Upper lobe of left lung (tissue), 6 donors: ENCODE measurements at places on chromosomes 16 and 17. TPM values are rescaled to one million over a fixed set of nuclear protein-coding genes. Genes with fewer than 3 reads are reported as not detected.

DNA sequence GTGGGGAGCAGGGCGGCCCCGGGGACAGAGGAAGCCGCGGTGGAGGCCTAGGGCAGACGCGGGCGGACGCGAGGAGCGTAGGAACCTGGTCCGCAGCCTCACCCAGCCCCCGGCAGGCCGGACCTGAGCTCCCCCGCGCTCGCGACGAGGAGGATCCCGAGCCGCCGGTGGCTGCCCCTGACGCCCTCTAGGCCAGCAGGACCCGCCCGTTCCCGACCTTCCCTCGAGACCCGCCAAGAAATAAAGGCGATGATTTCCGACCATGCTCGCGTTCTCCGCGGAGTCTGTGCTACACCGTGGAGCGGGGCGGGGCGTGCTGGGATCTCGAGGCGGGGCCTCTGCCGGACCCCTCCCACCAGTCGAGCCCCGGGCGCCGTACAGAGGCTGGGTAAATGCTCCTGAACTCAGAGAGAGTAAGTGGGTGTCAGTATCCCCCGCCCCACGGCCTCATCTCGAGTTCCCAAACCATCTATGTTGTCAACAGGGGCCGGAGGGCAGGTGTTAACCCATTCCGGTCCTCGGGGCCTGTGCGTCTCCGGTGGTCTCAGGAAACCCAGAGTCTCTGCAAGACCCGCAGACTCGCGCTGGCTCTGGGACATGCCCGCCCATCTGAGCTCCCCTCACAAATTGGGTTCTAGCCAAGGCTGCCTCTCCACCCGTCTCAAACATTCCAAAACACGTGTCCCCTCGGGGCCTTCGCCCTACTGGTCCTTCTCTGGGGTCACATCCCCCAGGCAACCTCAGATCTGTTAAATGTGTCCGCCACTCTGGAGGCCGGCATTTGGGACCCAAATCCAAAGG is 13.7 kb downstream of the SYCE1L start:
- DNase-seq: peak; percentile 69

GRCh38 chr16:11670171-11671131 is 2.2 kb downstream of the SNN start:
- no peak for DNase-seq

DNA sequence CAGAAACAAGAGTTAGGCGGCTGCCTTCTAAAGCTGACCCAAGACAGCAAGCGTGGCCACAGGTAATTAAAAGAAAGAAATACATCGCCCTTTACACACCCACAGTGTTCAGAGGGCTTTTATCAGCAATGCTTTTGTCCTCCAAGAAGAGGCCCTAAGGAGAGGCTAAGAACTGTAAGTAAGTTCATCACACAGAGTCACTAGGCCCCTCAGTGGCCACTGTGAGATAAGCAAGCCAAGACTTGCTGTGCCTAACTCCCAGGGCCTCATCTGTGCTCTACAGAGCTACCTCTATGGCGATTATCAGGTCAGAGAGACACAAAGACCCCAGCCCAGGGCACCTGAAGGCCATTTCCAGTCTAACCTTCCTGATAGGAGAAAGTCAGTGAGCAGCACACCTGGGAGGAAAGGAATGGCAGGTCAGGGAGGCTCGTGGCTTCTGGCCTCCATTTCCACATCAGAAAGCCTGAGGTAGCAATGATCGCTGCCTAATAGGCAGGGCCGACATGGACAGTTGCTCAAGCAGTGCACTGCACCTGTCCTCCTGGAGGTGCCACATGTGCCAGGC is 545.2 kb upstream of the CDH11 start:
- no peak for DNase-seq

GRCh38 chr17:8053600-8053999 is 14.7 kb downstream of the ALOX15B start:
- no peak for DNase-seq

DNA sequence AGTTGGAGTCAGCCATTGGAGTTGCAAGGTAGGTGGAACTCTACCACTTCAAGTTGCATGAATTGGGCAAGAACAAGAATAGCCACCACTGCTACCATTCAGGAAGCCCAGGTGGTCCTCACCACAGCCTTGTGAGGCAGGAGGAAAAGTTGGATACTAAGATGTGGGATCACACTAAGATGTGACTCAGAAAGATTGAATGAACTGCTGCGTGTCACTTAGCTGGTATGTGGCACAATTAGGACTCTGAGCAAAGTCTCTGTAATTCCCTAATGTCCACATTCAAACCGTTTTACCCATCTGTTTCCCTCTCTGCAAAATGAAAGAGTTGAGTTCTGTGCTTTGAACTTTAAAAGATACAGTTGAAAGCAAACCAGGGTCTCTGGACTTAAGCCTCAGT is 44.7 kb upstream of the HS3ST3A1 start:
- DNase-seq: no peak

DNA sequence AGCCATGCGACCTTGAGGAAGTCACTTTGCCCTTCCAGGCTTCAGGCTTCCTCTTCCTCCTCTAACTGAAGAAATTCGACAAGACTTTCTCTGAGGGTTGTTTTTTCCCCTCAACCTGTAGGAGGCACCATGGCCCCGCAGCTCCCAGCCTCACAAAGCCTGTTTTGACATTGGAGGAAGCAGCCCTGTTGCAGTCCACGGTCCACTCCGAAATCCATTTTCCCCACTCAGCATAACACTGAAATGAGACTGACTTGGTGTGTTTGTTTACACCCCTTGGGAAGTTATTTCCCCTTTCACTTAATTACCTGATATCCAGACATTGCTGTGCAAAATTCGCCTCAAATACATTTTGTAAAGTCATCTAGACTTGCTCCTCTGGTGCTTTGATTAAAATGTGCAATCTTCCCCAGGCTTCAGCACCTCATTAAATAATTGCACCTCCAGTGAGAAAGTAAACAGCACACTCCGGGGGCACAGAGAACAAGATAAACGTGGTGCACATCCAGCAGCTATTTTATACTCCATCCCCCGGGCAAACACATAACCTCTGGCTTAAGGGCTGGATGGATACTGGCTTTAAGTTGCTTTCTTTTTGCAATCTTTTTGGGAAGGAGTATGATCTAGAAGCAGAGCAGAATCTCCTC is 41.4 kb upstream of the PIRT start:
- no peak for DNase-seq

DNA sequence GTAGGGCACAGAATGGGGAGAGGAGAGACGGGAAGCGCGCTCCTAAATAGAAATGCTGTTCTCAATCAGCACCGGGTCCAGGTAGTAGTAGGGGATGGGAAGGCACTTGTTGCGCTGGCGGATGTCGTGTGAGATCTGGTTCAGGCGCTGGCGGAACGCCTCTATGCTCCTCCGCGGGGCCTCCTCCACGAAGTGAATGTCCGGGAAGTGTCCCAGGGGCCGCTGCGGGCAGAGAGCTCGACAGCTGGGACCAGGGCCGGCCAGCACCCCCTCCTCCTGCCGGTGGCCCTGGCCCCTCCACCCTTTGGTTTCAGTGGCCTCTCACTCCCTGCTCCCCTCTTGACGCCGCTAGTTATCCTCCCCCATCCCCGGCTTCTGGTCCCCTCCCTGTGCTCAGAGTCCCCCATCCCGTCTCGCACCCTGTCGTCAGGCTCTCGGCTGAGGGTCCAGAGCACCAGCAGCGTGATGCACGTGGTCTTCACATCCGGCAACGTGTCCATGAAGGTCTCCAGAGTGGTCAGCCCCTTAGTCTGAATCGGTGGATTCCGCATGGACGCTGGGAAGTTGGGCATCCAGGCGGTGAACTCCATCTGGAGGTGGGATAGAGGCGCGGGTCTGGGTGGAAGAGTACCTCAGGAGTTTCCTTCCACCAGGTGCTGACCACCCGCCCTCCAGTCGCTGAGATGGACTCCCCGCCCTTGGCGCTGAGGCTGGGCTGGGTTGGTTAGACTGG is 14.6 kb downstream of the ALOX12B start:
- DNase-seq: no peak

DNA sequence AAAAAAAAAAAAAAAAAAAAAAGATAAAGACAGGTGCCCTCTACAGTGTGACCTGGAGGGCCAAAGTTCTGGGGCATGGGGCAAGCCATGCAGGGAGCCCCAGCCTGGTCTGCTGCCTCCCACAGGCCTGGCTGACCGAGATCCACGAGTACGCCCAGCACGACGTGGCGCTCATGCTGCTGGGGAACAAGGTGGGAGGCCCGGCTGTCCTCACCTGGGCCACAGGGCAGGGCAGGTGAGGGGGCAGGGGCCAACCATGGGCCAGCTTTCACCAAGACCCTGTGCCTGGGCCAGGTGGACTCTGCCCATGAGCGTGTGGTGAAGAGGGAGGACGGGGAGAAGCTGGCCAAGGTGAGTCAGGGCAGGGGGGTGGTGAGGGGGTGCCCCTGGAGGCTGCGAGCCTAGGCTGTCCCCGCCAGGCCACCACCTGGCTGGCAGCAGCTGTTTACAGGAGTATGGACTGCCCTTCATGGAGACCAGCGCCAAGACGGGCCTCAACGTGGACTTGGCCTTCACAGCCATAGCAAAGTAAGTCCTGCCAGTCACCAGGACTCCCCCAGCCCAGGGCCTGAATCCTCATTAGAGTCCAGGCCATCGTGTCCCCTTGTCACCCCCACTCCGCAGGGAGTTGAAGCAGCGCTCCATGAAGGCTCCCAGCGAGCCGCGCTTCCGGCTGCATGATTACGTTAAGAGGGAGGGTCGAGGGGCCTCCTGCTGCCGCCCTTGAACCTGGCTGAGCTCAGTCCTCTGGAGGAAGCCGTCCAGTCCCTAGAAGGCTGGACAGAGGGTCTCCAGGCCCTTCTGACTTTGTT is 2.7 kb upstream of the TRAF7 start:
- DNase-seq: peak; percentile 76

GRCh38 chr17:16913463-16913862 is 58.5 kb downstream of the TNFRSF13B start:
- DNase-seq: no peak

DNA sequence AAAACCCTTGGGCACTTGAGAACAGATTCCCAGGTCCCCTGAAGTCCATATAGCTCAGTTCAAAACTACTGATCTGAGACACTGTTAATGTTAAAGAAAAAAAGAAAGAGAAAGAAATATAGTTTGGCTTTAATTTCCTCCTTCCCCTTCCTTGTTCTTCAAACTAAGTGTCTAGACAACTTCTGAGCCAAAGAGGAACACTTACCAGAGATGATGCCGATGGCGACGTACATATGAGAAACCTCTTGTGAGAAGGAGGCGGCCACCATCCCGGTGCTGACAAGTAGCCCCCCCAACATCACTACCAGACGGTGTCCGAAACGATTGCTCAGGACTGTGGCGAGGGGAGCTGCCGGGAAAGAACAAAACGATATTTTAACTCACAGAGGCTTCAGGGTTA is 17.2 kb downstream of the SLC16A6 start:
- no peak for DNase-seq

DNA sequence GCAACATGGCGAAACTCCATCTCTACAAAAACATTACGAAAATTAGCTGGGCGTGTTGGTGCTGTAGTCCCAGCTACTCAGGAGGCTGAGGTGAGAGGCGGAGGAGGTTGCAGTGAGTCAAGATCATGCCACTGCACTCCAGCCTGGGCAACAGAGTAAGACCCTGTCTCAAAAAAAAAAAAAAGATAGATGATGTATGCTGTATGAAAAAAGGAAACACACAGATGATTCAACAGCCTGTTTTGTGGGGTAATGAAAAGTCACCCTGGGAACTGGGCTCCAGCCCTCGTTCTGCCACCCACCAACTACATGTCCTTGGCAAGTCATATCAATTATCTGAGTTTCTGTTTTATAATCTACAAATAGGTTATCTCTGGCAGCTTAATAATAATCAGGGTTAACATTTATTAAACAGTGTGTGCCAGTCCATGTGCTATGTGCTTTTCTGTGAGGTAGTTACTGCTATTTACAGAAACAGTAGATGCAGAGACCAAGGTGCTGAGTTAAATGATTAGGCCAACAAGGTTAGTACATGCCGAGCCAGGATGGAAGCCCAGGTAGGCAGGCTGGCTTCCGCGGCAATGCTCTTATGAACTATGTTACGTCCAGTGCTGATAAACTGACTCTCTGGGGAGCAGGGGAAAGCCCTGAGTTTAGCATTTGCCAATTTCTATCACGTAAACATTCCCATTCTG is 1.1 kb downstream of the G6PC1 start:
- no peak for DNase-seq

GRCh38 chr17:6439951-6440350 is 4.3 kb upstream of the PIMREG start:
- no peak for DNase-seq

GRCh38 chr17:61337290-61337689 is 62.4 kb upstream of the TBX2 start:
- no peak for DNase-seq

DNA sequence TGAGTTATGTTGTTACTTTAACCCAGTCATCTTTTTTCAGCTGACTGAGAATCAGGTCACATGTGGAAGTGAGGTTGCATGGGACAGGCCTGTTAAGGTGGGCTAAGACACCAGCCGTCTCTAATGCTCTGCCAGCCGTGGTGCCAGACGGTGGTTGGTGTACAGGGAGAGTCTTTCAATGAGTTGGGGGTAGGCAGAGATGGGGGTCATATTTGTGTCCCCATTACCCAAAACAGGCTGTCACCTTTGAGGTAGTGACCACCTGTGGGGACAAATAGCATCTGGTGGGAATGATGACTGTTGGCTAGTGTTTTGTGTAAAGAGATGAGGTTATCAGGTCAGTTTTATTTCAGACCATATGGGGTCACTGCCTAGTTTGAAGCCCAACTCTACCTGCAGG is 1.8 kb downstream of the RPL38 start:
- no peak for DNase-seq

- DNase-seq: peak; percentile 84
Observed at GRCh38 chr17:40443196-40443987, at the start of gene IGFBP4. TSS of gene IGFBP4 (plus strand) at chr17:40443450. CDS start at chr17:40443736, 286 bp downstream.

DNA sequence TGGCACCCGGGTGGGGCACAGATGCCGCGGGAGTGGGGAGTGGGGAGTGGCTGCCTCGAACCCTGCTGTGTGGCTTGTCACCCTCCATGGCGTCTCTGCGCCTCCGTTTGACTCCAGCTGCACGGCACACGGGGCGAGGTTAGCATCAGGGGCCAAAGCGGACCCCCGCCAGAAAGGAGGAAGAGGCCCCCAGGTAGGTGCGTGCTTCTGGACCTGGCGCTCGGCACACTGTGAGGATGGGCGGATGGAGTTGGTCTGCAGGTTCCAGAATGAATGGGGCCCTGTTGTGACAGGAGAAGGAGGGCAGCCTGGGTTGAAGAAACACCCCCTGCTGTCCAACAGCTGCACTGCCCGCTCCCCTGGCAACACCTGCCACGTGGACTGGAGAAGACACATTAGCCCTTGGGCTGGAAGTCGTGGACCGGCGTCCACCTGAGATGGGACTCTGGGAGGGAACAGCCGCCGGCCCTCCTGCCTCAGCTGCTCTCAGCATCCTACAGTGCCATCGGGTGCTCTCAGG is 9.4 kb upstream of the FASN start:
- no peak for DNase-seq

The RAB11FIP4 gene
- 25.1 TPM for total RNA-seq

The SLC13A2 gene
- total RNA-seq: not detected

The SRCIN1 gene
- 11.1 TPM for total RNA-seq
